ENCODE measurements at places on chromosomes 16 and 17. TPM values are rescaled to one million over a fixed set of nuclear protein-coding genes. Genes with fewer than 3 reads are reported as not detected.
A peak's percentile ranks its signal among the peaks of the same experiment; 100 is the strongest.

LGALS9B gene
- not detected for total RNA-seq

GRCh38 chr16:13977177-13977576, 57.2 kb downstream of the ERCC4 start:
- DNase-seq: no peak

GRCh38 chr17:44931376-44931775, 16.1 kb upstream of the GFAP start:
- DNase-seq: no peak

DNA sequence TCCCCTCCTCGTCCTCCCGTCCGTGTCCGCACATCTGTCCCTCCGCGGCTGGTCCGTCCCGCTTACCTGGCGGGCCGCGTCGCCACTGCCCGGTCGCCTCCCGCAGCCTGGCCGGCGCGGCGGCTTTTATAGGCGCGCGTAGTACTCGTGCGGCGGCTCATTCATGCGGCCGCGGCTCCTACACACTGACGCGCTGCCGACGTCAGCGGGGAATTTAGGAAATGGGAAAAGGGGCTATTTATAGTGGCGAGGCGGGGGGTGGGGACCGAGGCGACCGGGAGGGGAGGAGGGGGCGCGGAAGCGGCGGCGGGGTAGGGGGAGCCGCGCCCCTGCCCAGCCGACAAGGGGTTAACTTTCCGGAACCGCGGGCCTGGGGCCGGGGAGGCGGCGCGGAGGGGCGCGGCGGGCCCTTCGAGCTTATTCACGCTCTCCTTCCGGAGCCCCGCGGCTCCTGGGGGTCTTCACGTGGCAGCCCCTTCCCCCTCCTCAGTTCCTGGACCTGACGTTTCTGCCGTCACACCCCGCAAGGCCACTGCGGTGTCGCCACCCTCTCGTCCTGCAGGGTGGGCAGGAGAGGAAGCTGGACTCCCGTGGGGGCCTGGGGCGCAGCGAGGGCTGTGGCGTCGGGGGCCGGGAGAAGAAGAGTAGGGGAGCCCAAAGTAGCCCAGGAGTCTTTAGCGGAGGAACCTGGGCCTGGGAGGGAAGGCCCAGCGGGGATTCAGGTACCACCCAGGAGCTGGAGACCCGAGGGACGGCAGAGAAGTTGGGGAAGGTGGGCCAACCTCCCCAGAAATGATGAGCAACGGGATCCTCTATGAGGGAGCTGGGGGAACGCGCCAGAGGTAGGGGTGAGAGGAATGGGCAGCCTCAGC, 3.6 kb upstream of the HIC1 start:
- peak; percentile 46 for DNase-seq

GRCh38 chr17:43897831-43898230, 9.5 kb downstream of the MPP2 start:
- DNase-seq: no peak
